ENCODE measurements at places on chromosomes 1 and 21. TPM values are rescaled to one million over a fixed set of nuclear protein-coding genes. Genes with fewer than 3 reads are reported as not detected.

The FMOD gene
- total RNA-seq: 11.4 TPM

The AHDC1 gene
- 40.9 TPM for total RNA-seq

The GRIK3 gene
- 0.19 TPM for total RNA-seq

DNA sequence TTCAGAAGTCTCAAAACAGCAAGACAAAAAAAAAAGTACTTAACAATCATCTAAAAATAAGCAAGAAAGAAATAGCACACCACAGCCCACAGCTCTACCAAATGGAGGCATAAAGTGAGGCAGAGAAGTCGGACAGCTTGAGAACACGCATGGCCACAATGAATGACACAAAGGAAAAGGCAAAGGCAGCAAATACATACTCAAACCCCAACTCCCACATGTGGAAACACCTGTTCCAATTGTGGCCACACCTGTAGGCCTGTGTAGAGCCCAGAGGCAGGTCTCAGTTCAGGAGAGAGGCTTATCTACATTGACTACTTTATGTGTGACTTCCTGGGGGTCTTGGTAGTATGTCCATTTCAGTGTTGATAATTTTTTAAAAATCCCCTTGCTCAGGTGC lies 543.5 kb downstream of the LMO4 start:
- DNase-seq: no peak

- DNase-seq: no peak
These were observed 18.8 kb downstream of the NEK7 start for GRCh38 chr1:198175423-198176170.

DNA sequence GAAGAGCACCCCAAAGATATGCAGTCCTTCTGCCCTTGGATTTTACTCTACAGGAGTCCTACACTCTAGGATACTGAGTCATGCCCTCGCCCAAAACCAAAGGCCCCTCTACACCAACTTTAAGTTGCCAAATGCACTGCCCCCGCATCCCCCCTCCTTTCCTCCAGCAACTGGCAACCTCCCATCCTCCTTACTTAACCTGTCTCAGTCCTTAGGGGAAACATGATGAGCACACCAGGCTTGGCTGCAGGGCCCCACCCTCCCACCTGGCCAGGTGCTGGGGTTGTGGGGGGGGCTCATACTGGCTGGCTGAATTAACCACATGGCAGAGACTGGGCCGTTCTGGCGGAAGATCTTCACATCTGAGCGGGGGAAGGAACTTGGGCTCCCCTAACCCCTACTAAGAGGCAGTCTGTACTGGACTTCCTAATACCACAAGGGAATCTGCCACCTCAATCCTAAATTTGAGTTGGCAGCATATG lies 1.2 kb downstream of the HDGF start:
- DNase-seq: peak; percentile 41

- DNase-seq: no peak
These were observed 307.0 kb downstream of the ST6GALNAC3 start for GRCh38 chr1:76381450-76382097.

- no peak for DNase-seq
These were observed 5.5 kb downstream of the TADA1 start for GRCh38 chr1:166870584-166870983.

- DNase-seq: no peak
These were observed 10.0 kb downstream of the SELL start for GRCh38 chr1:169701261-169702005.

- no peak for DNase-seq
These were observed 47.0 kb downstream of the MRPL39 start for GRCh38 chr21:25560271-25560685.

DNA sequence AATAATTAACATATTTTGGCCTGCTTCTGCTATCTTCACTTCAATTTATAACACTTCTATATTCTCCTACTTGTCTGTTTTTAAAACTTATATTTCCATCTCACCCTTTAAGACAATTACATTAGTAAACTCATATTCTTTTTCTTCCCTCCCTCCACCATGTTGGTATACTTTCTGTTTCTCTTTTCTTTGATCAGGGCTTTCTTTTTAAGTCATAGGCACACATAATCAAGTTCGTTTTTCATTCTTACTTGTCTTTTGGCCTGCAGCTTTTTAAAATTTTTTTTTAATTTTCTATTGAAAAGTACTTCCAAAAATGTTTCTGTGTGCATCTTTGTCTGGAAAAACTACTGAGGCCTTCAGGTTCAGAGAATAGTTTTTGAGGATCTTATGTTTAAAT lies 2.3 kb downstream of the PYHIN1 start:
- no peak for DNase-seq

- peak; percentile 46 for DNase-seq
These were observed 5.5 kb downstream of the PTGFRN start for GRCh38 chr1:116915086-116915661.

GRCh38 chr1:18452550-18452949 lies 28.2 kb upstream of the KLHDC7A start:
- DNase-seq: no peak

- DNase-seq: no peak
These were observed 6.3 kb downstream of the NGF start for GRCh38 chr1:115331558-115332331.

Data from heart left ventricle (tissue), 16 donors.